ENCODE measurements at places on chromosomes 4 and X.

DNA sequence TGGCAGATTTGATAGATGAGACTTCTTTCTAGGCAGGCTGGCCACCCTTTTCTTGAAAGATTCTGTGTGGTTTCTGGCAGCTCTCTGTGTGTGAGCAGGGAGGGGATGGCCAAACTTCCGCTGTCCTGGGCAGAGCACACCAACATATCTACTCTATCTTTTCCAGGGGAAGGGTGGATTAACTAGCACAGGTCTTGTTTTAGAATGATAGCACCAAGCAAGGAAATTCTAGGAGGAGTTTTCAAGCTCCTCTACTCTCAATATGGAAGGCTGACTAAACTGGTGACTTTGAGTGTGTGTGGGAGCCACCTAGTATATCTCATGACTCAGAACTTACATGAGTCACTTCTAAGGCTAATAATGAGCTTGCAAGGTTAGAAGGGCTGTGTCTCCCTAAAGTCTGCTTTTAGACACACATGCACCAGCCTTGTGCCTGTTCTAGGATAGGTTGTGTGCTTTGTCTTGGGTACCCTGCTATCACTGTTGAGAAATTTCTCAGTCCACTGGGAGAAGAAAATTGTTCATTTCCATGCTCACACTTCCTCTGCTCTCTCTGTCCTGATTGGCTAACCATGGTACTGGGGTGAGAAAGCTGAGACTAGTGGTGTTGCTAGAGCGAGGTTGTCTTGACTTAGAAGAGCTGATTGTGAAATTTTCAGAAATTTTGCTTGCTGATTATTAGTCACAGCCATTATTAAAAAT is 72.9 kb downstream of the YIPF6 start:
- no peak for DNase-seq

GRCh38 chr4:163505374-163505773 is 10.9 kb downstream of the TMA16 start:
- DNase-seq = no peak

DNA sequence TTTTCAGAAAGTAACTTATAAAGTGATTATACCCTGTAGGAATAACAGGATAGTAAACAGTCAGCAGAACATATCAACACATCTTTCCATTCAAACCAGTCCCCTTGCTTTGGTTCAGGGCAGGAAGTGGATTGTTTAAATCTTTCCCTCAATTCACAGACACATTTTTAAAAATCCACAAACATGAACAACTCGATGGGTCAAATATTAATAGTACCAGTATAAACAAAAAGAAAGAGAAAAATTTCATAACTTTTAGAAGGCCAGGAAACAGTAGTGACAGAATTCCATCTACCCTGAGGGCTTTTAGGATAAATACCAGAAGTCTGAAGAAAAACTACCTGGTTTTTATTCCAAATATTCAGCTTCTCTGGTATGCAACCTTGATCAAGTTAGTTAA is 1072.8 kb upstream of the PABPC4L start:
- no peak for DNase-seq

DNA sequence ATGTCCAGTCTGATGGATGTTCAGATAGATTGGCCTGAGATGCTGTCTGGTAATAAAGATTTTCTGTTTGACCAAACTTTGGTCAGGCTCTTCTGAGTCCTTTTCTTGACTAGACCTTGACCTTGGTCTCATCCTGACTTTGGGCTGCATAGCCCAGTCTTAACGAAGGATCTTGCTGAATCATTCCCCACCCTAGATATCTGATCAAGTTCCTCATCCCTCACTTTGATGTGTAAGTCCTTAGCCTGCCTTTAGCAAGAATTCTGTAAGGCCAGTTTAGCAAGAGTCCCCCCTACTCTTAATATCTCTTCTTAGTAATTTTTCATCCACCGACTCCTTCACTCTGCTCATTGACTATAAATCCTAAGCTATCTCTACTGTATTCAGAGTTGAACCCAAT is 244.4 kb upstream of the JADE1 start:
- DNase-seq = no peak

DNA sequence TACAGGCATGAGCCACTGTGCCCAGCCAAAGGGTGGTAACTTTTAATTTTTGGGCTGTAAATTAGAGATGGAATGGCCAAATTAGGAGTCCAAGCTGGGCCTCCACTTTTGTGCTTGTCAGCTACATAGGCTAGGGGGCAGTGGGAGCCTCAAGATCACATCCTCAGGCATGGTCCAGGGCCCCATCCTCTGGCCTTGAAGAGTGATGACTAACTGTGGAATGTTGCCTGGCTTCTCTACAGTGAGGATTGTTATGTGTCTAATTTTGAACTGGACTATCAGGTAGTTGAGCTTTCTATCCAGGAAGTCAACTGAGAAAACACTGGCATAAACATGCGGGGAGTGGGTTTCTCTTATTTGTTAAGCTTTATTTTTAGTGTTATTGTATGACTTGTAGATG is 33.0 kb downstream of the CCNG2 start:
- DNase-seq = no peak

- no peak for DNase-seq
These were observed 116.4 kb downstream of the PHEX start for GRCh38 chrX:22148565-22148964.

- DNase-seq = no peak
These were observed 319.1 kb downstream of the PCDH19 start for GRCh38 chrX:100090931-100091330.

- no peak for DNase-seq
These were observed 44.5 kb downstream of the GPC4 start for GRCh38 chrX:133370696-133371275.

- DNase-seq = no peak
These were observed 719.2 kb downstream of the FSTL5 start for GRCh38 chr4:161444626-161445025.

GRCh38 chrX:6266041-6266440 is 37.4 kb upstream of the NLGN4X start:
- DNase-seq = no peak

- DNase-seq = no peak
These were observed 182.8 kb downstream of the BANK1 start for GRCh38 chr4:101973361-101973760.

- DNase-seq = no peak
These were observed 179.4 kb upstream of the CASK start for GRCh38 chrX:42102586-42103282.

DNA sequence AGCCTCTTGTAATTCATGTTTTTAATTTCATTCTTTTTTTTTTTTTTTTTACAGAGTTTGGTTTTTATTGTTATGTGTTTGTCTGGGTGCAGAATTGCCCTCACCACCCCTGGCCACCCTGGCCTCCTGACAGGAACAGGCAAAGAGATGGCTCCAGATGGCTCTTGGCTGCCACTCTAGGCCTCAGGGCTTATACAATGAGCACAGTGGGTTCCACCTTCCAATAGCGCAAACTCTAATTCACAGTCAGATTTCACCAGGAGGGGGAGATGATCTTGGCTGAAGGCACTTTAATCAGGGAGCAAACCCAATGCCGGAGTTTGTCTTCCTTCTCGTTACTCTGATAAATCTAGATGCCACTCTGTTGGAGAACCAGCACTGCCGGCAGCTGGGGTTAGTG is 24.8 kb downstream of the CPE start:
- no peak for DNase-seq

GRCh38 chr4:17624821-17625220 is 10.4 kb downstream of the MED28 start:
- no peak for DNase-seq

GRCh38 chr4:179709961-179710624 is 2267.9 kb upstream of the AGA start:
- peak; percentile 8 for DNase-seq

- DNase-seq = no peak
These were observed 92.6 kb upstream of the TRPC3 start for GRCh38 chr4:122044501-122044900.

- DNase-seq = no peak
These were observed 25.8 kb upstream of the PBDC1 start for GRCh38 chrX:76147106-76147505.

DNA sequence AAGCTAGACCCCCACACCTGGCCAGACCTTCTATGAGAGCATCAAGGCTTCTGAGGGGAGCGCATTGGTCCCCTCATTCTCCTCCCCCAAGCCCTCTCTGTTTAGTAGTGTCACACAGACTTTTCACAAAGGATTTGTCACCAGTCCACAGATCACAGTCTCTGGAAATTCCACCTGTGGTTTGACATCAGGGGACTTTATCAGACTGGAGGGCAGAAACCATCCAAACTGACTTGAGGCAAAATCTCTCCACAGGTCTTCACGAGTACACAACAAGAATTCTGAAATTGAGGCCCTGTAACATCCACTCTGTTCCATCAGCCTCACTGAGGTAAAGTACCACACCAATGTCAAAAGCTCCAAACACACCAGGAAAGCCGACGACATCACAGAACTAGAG is 112.5 kb downstream of the SH3KBP1 start:
- DNase-seq = no peak

- no peak for DNase-seq
These were observed 1755.5 kb downstream of the PCDH19 start for GRCh38 chrX:98654565-98654964.

DNA sequence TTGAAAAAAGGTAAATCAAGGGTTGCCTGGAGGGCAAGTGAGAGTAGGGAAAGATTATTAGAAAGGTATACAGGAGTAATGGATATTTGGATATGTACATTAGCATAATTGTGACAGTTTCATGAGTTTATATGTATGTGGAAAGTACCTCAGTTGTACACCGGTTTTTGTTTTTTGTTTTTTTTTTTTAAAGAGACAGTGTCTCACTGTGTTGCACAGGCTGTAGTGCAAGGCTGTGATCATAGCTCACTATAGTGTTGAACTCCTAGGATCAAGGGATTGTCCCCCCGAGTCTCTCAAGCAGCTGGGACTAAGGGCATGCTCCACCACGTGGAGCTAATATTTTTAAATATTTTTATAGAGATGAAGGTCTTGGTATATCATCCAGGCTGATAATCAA is 15.3 kb upstream of the HPGD start:
- DNase-seq = no peak

DNA sequence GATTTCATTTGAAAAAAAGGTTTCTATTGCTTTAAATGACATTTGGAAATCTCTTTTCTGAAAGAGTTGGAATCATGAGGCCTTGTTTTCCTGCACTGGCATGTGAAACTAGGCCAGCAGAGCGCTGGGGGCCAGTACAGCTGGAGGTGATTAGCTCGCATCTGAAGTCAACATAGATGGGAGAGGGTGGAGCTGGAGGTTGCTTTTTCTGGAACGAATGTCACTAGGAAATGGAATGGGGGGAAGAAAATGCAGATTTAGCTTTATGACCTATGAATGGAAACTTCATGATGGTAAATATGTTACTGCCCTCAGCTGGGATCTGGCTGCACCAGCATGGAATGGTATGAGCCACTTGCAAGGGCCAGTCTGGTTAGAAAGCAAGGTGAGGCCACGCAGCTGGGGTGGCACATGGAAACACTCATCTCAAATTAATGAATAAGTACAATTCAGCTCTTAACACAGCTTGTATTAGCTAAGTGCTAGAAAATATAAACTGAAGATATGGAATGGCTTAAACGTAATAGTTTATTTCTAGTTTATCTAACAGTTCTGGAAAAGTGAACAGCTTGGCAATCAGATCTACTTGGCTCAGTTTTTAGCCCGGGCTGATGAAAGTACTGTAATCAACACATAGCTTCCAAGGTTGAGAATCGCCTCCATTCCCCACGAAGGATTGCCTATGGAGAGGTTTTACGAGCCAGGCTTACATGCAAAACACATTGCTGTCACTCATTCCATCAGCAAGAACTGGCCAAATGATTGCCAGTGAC is 32.5 kb downstream of the SLC10A6 start:
- no peak for DNase-seq

GRCh38 chr4:153170407-153170806 is 33.8 kb upstream of the TRIM2 start:
- no peak for DNase-seq

DNA sequence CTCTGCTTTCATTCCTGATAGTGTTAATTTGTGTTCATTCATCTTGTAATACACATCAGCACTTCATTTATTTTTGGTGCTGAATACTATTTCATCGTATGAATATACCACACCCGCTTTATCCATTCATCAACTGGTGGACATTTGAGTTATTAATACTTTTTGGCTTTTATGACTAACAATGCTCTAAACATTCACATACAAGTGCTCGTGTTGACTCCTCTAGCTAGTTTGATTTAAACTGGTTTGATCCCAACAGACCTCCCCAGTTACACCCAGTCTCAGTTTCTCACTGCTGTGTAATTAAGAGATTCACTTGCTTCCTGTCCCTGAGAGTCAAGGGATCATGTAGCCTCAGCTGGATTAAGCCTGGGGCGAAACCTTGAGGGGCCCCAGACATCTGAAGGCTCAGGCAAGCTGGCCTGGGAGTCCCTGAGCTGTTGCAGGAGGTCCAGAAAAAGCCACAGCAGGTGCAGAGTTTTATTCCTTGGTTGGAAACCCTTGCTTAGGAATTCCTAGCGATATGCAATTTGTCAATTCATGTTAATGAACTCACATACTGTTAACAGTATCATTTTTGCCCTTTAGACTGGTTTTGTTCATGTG is 52.8 kb upstream of the CLDN24 start:
- DNase-seq = no peak

- DNase-seq = no peak
These were observed 57.3 kb upstream of the WDR19 start for GRCh38 chr4:39124885-39125599.

DNA sequence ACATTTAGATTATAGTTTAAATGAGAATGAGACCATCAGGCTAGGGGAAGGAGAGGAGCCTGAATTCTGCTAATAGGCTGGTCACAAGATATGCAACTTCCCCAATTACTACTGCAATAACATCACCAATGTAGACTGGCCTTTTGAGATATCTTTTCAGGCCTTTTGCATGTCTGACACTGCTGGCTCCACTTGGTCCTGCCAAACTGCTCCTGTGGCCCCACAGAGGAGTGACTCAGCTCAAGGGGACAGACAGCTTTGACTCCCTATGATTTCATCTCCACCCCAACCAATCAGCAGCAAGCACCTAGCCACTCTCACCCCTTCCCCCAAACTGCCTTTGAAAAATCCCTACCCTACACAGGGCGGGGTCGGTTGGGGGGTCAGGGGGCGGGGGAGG is 22.8 kb downstream of the GPRIN3 start:
- no peak for DNase-seq

- no peak for DNase-seq
These were observed 53.1 kb downstream of the SYNPO2 start for GRCh38 chr4:118941799-118942198.

- DNase-seq = no peak
These were observed 126.3 kb downstream of the RAPGEF2 start for GRCh38 chr4:159229164-159229563.

DNA sequence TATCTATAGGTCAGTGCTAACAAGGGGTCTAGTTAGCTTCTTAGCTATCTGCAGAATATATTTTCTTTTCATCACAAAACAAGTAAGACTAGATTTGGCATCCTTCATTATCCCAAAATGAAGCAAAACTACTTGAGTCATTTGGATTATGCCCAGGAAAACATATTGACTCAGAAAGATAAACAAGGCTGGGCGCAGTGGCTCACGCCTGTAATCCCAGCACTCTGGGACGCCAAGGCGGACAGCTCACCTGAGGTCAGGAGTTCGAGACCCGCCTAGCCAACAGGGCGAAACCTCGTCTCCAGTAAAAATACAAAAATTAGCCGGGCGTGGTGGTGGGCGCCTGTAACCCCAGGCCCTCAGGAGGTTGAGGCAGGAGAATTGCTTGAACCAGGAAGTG is 18.0 kb upstream of the MND1 start:
- no peak for DNase-seq

All from NT2/D1 (cell line).